ENCODE measurements at places on chromosomes 2 and 18. TPM values are rescaled to one million over a fixed set of nuclear protein-coding genes. Genes with fewer than 3 reads are reported as not detected.
A peak's percentile ranks its signal among the peaks of the same experiment; 100 is the strongest.

GRCh38 chr2:178776751-178777150 lies 30.5 kb downstream of the TTN start:
- no peak for DNase-seq

BOLL gene
- not detected for total RNA-seq

DNA sequence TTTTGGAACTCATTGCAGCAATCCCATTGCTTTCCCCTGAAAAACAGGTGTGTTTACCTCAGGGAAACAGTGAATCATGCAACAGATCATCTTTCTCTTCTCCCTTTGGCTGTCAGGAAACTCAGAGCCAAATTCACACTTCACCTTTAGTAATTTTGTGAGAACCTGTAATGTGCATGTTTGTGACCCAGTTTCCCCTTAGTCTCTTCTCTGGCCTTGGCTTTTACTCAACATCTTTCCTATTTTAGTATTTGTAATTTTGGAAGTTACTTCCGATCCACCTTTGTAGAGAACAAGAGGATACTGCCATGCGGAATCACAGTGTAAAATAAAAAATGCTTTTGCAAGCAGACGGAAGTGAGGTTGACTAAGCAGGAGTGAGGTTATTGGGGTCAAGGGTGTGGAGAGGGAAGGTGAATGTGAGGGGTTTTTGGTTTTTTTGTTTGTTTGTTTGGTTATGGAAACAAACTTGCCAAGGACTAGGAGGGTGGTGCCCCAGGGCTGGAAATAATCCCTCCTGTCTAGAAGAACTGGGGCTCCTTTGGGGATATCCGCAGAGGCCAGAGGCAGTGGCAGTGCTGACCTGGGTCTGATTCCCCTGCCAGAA lies 14.0 kb downstream of the ASPRV1 start:
- DNase-seq, result peak; percentile 92

GRB14 gene
- total RNA-seq, result 0.88 TPM

PPM1G gene
- 56.6 TPM for total RNA-seq

- no peak for DNase-seq
Observed at GRCh38 chr2:150012986-150013385, 425.4 kb upstream of the MMADHC start.

NMS gene
- not detected for total RNA-seq

- no peak for DNase-seq
Observed at GRCh38 chr2:109277406-109277805, 148.4 kb downstream of the SH3RF3 start.

SETBP1 gene
- total RNA-seq, result 23.0 TPM

- DNase-seq, result no peak
Observed at GRCh38 chr2:84735389-84735788, 145.5 kb downstream of the TRABD2A start.

NEUROD1 gene
- not detected for total RNA-seq

COL4A4 gene
- 0.36 TPM for total RNA-seq

EMX1 gene
- not detected for total RNA-seq

- peak; percentile 80 for DNase-seq
Observed at GRCh38 chr2:28401411-28401810, 8.8 kb downstream of the FOSL2 start.

- no peak for DNase-seq
Observed at GRCh38 chr2:161172901-161173540, 12.8 kb downstream of the TANK start.

- DNase-seq, result no peak
Observed at GRCh38 chr2:229226382-229226781, 44.7 kb downstream of the PID1 start.

RAB17 gene
- not detected for total RNA-seq

DNA sequence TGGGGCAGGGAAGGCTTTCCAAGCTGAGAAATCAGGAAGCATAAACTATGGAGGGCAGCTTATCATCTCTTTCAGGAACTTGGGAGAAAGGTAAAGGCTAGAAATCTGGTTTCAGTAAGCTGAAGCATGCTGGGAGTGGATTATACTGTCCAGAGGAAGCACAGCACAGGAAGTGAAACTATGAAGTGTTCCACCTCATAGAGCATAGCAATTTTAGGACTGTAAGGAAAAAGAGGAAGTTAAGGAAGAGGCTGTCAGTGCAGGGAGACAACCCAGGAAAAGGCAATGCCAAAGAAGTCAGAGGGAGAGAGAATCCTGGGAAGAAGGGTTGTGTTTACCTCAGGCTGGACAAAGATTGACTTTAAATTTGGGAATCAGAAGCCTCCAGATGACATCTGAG lies 51.9 kb downstream of the EFEMP1 start:
- DNase-seq, result no peak

DNA sequence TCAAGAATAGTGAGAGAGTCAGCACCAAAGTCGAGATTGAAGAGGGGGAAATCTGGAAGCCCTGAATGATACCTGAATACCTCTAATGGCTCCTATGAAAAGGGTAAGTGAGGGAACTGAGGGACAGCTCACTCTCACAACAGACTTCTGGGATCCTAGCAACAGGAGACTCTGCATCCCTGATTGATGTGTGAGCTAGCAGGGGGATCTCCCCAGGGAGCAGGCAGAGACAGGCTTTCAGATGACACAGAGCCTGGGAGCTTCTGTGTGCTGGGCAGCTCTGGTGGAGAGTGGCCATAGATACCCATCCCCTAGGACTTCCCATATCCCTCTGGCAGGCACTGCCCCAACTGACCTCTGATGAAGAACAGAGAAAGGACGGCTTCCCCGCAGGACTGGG lies 206.2 kb downstream of the EXOC6B start:
- peak; percentile 69 for DNase-seq

- DNase-seq, result no peak
Observed at GRCh38 chr2:138267902-138268254, 233.7 kb upstream of the SPOPL start.

GRCh38 chr18:68611311-68611710 lies 103.6 kb downstream of the TMX3 start:
- peak; percentile 52 for DNase-seq

ALLC gene
- not detected for total RNA-seq

DNA sequence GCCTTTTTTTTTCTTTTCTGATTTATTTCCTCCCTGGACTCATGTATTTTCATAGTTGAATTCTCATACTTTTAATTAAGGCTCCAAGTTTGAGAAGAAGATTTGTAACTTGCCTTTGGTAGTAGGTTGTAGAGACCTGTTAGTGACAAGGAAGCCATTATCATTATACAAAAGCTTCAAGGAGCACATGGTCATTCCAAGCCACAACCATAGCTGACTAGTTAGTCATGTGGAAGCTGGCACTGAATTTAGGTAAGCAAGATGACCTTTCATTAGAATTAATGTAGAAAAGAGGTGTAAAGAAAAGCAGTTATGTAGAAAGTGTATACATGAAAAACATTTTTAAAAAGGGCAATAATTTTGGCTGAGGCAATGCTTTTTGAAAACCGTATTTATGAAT lies 89.7 kb downstream of the LRP1B start:
- DNase-seq, result no peak

- no peak for DNase-seq
Observed at GRCh38 chr2:186562209-186562578, 27.7 kb upstream of the ITGAV start.

TGFA gene
- total RNA-seq, result not detected

DNA sequence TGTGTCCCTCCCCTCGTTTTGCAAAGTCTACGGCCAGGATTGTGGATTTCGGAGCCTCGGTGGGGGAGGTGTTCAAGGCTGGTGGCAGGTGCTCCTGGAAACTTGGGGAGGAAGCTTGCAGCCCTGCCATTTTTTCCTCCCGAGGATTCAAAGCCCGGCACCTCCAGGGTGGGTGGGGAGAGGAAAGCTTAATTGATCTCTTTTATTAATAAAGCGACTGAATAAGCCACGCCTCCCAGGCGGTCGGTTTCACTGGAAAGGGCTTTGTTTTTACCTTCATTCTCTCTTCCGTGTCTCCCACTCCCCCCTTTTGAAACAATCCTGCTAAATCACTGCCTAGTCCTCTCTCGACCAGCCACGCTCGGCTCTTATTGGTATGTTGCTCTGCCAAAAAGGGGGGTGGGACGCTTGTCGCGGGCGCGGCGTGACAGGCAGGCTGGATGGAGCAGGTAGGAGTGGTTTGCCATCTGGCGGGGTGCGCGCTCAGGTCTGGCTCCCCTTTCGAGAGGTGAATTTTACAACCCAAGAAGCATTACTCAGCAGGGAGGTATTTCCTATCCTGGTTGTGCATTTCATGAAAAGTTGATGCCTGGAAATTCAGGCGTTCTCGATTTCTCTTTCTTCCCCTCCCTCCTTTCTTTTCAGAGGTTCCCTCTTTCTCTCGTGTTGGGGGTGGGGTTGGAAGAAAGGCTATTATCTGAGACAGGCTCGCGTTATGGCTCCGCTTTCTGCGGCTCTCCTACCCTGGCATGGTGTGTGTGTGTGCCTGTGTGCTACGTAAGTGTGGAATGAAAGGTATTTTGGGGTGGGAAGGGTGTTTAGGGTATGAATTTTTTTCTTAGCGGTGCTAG lies 1.4 kb downstream of the NEDD4L start:
- peak; percentile 55 for DNase-seq

Data from osteoblast (primary cell).